ENCODE measurements at places on chromosomes 16 and 17.

GRCh38 chr16:28924399-28924761, 658 bp downstream of the RABEP2 start:
- DNase-seq: no peak

- no peak for DNase-seq
Observed at GRCh38 chr17:43471585-43472160, 12.1 kb upstream of the DHX8 start.

DNA sequence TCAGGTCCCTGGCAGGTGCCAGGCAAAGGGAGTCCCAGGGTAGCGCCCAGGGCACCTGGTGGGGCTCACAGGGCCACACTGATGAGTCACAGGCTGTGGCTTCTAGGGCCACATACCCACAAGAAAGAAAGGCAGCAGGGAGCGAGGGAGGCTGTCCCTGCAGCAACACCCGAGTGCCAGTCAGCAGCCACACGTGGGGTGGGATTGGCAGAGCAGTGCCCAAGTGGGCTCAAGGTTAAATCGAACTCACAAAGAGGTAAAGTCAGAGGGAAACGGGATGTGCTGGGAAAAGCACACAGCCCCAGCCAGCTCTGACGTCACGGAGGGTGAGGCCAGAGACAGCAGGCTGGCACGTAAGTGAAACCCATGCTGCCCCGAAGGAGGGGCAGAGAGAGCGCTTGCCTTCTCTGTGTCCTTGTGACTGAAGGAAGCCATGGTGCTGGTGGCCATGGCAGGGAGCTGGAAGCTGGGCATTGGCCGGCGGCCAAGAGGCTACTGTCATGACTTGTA, 33.8 kb downstream of the FA2H start:
- DNase-seq: peak; percentile 76

- DNase-seq: no peak
Observed at GRCh38 chr16:35510701-35511100, 2051.3 kb downstream of the TP53TG3F start.

DNA sequence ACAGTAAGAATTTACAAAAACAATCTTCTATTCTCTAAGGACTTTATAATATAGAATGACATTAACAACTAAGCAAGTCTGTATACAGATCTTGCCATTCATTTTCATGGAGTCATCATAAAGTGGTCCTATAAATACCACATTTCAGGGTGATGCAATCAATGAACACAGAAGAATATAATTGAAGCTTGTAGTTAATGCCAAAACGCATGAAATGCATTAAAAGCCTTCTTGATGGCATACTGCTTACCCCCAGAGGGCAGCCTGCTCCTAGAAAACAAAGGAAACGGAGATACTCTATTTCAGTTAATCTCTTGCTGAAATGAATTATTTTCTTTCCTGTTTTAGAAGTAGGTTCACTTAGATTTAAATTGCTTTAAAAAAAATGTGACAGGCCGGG, 45.2 kb upstream of the STAC2 start:
- no peak for DNase-seq

DNA sequence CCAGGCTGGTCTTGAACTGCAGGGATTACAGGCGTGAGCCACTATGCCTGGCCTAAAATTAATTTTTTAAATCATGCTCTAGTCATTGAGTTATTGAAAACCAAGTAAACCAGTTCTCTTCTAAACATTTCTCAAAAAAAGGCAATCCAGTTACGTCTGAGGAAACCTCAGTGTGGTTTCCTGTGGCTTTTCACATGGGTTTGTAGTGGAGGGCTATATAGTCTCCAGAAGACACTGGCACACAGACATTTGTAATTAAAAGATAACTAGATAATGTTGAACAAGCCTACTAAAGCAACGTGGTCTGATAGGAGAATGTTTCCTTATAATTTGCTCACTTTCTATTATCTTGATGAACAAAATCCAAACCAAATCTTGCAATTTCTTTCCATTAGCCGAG, 5.2 kb upstream of the TOB1 start:
- no peak for DNase-seq

DNA sequence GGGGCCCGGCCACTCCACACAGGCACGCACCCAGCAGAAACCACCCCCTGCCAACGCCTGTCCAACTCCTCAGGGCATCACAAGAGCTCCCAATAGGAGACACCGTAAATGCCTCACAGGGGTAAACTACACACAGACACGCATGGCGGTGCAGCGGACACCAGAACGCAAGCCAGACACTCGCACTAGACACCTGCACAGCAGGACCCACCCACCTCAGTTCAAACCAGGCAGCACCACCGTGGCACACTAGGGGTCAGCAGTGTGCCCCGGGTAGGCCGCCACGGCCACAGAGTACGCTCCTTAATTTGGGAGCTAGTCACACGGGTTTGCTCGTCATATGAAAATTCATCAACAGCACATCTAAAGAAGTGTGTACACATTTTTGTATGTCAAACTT, 3.4 kb downstream of the SLC38A10 start:
- peak; percentile 73 for DNase-seq

- no peak for DNase-seq
Observed at GRCh38 chr17:43877451-43878155, 29.7 kb downstream of the MPP2 start.

DNA sequence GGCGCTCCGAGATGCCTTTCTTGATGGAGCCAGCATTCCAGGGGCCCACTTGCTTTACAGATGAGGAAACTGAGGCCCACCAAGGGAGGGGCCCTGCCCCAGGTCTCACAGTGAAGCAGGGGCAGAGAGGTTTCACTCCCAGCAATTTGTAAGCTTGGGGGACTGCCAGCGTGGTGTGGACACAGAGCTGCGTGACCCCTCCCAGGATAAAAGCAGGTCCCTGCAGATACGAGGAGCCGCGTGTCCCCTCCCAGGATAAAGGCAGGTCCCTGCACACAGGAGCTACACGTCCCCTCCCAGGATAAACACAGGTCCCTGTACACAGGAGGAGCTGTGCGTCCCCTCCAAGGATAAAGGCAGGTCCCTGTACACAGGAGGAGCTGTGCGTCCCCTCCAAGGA, 11.7 kb downstream of the JPH3 start:
- DNase-seq: no peak

DNA sequence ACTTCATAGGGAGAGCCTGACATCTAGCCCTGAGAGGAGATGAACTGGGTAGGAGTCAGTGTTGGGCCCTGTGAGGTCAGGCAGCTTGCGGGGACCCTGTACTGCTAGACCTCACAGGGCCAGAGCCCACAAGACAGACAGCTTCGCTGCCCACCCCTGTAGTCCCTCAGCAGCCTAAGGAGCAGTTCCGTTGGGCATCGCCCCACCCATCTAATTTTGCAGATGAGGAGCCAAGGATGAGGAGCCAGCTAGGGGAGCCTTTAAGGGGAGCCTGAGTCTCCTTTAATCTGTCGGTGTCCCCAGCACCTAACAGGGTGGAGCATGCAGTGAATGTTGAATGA, 755 bp upstream of the TUFM start:
- DNase-seq: no peak

GRCh38 chr16:23310217-23310616, 8.1 kb downstream of the SCNN1B start:
- DNase-seq: no peak

- DNase-seq: no peak
Observed at GRCh38 chr17:22512506-22512905, 820.2 kb downstream of the KCNJ18 start.

DNA sequence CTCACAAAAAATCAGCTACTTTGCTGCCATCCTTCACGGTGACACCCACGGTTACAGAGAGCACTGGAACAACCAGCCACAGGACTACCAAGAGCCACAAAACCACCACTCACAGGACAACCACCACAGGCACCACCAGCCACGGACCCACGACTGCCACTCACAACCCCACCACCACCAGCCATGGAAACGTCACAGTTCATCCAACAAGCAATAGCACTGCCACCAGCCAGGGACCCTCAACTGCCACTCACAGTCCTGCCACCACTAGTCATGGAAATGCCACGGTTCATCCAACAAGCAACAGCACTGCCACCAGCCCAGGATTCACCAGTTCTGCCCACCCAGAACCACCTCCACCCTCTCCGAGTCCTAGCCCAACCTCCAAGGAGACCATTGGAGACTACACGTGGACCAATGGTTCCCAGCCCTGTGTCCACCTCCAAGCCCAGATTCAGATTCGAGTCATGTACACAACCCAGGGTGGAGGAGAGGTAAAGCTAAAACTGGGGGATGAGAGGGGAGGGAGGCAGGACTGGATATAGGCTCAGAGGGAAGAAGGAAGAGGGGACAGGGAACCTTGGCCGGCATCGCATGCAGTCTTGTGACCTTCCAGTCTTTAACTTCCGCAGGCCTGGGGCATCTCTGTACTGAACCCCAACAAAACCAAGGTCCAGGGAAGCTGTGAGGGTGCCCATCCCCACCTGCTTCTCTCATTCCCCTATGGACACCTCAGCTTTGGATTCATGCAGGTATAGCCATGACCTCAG, 581 bp downstream of the CD68 start:
- DNase-seq: no peak

- DNase-seq: no peak
Observed at GRCh38 chr16:12395268-12395667, 408.4 kb downstream of the CPPED1 start.

GRCh38 chr16:75075688-75076268, 40.8 kb downstream of the LDHD start:
- DNase-seq: no peak

DNA sequence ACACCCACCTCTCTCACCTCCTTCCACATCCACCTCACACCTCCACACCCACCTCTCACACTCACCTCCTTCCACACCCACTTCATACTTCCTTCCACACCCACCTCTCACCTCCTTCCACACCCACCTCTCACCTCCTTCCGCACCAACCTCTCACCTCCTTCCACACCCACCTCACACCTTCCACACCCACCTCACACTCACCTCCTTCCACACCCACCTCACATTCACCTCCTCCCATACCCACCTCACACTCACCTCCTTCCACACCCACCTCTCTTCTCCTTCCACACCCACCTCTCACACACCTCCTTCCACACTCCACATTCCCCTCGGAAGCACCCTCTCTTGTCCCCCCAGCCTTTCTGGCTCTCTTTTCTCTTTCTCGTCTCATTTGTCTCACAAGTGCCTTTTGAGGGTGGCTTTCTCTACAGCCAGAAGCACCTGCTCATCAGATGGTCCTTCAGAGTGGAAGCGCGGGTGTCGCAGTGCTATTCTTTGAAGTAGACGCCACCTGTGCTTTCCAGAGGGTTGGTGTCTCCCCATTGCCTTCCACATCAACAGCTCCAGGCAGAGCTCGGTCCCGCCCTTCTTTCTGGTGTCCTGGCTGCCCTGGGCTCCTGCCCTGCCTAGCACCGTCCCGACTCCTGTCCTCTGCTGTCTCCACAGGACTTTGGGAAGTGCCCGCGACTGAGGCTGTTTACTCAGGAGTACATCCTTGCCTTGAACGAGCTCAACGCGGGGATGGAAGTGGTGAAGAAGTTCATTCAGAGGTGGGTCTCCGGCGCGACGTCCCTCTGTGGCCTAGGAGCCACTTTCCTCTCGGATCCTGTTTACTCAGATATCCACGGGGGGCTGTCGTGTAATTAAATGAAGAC, 109.4 kb upstream of the PLCG2 start:
- no peak for DNase-seq

GRCh38 chr16:53370827-53371226, 63.4 kb upstream of the RBL2 start:
- DNase-seq: no peak

GRCh38 chr17:2085648-2085949, 30.7 kb downstream of the HIC1 start:
- DNase-seq: no peak

DNA sequence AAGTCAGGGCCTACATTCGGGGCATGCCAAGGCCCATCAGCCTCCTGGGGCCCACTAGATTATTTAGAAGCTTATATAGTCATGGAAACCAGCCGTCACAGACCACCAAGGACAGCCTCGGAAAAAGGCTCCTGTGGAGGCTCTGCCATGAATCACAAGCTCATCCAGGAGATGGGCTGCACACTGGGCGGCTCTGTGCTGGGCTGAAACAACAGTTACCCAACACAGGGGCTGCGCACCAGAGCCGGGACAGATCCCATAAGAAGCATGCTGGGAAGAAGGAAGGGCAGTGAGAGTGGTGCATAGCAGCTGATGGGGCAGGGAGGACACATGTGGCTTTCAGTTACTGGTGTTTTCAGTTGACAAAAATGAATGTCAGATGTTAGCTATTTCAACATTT, 67.7 kb upstream of the GSG1L start:
- DNase-seq: no peak

DNA sequence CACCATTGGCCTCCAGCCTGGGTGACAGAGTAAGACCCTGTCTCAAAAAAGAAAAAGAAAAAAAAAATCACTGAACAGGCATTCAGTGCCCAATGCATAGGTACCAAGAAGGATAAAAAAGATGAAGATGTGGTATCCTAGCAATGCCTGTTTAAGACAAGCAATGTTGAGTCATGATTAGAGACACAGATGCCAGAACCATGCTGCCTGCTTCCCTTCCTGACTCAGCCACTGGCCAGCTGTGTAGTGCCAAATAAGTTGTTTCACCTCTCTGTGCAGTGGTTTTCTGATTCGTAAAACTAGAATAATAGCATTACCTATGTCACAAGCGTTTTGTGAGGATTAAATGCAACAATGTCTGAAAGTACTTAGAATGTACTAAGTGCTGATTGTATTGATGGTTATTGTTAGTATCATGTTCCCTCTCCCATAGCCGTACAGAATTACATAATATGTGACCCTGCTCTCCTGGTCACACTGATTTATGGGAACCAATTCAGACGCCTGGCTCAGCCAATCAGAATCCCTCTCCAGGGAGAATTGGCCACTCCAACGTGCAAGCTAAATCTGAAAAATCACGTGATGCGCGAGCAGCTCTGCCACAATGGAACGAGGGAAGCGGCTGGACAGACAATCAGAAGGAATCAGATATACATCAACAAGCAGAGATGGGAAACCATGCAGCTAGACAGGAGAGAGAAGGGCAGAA, 241.9 kb downstream of the SLC39A11 start:
- no peak for DNase-seq

DNA sequence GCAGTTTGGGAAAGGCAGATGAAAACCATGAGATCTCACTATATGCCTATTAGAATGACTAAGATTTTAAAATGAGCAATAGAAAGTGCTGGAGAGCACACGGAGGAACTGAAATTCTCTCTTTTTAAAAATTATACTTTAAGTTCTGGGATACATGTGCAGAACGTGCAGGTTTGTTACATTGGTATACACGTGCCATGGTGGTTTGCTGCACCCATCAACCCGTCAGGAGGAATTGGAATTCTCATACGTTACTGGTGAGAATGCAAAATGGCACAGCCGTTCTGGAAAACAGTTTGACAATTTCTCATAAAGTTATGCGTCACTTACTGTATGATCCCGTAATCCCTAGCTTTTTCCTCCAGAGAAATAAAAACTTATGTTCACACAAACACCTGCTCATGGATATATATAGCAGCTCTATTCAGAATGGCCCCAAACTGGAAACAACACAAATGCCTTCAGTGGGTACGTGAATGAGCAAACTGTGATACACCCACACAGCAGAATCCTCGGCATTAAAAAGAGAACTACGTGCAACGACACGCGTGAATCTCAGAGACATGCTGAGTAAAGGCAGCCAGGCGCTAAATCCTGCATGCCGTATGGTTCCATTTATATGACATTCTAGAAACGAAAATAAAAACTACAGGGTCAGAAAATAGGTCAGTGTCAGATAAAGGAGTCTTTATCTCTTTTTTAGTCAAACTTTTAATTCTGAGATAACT, 11.8 kb downstream of the PIK3R6 start:
- DNase-seq: no peak
